ENCODE measurements at places on chromosomes 4 and X.

DNA sequence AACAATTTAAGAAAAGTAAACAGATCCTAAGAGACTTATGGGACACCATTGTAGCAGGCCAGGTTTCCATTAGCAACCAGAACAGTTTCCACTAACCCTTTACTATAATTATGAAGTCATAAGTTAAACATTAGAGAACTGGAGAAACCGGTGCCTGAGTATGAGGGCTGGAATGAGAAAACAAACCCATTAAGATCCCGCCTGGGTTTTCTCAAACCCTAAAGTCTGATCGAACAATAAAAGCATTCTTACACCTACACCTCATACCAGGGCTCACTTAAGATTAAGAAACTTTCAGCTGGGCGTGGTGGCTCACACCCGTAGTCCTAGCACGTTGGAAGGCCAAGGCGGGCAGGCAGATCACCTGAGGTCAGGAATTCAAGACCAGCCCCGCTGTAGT is 13.7 kb upstream of the DHX15 start:
- DNase-seq = no peak

- DNase-seq = no peak
Observed at GRCh38 chr4:151922306-151922705, 161.5 kb upstream of the GATB start.

- no peak for DNase-seq
Observed at GRCh38 chr4:37243051-37243450, 1.5 kb upstream of the NWD2 start.

DNA sequence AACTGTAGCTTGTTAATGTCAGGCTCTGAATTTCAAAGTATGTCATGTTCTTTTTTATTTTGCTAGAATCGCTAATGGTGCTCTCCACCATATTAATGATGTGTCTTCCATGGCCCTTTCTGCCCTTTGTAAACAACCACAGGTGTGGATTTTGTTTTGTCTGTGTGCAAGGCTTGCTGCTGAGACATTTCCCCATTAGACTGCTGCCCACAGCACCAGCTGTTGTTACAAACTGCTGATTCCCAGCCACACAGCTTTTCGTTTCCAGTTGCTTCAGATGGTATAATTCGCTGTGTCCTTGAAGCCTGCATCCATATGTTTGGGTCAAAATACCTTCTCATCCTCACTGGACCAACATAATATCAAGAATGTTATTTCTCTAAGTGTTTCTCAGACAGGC is 32.8 kb downstream of the KCNIP4 start:
- DNase-seq = no peak

DNA sequence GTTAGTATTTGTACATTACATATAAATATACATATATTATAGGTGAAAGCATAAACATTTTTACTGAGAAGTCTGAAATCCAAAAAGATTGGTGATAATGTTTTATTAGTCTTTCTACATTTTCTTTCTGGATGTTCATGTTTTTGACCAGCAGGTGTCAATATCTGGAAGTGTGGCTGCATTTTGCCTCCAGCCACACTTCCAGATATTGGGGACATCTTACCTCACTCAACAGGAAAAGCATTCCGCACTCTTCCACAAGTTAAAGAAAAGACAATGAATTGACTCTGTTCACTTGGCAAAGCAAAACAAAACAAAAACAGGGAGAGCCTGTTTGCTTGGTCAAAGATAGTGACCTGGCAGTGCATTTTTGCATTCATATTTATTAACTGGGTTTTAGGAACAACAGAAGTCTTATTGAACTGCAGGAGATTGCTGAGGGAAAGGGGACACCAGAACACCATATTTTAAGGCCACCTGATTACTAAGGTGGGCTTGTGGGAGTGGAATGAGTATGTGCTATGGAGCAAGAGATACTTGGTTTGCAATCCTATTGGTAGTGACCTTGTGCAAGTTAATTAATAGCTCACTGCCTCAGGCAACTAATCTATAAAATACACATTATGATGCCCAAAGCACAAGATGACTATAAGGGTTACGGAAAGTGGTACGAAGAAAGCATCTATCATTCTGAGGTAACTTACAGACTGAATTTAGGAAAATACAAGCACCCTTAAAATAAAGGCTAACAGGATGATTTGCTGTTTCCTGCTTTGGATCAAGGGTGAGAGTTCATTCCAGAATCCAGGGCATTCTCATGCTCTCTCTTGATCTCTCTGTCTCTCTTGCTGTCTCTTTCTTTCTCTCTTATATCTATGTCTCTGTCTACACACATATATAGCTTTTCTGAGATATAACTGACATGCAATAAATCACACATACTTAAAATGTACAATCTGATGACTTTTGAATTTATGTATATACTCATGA is 389.9 kb upstream of the EMCN start:
- DNase-seq = no peak

DNA sequence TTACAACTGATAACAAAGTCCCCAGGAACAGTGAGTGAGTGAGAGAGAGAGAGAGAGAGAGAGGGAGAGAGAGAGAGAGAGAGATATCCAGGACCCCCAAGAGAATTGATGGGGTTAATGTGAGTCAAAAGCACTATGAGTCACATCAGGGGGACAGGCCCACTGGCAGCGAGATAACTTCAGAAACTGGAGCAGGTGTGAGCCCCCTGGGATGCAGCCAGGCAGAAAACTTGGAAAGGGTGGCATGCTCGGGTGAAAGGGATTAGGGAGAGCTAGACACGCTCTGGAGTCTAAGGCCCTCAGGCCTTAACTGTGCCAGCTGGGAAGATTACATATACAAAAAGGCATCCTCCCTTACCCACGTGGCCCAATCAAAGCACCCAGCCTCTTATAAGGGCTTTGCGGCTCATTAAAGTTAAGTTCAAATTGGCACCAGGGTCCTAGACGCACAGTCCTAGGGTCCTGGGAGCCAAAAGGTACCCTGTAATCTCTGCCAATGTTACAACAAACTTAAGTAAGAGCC is 841 bp downstream of the ACOT9 start:
- peak; percentile 25 for DNase-seq

DNA sequence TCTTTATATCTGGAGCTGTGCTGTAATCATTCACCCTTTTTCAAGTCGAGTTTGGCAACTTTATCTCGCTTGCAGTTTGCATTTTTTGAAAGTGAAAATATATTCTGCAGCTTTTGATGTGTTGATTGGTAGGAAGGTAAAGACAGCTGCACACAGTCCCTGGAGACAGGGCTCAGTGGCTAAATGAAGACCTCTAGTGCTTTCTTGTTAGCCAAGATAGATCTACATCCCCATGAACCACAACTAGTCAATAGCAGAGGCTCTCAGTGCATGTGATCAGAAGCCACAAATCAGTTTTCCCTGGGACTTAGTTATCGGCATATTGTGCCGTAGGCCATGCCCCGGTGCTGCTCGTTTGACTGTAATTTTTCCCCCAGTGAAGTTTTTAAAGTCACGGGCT is 587.7 kb upstream of the PITX2 start:
- DNase-seq = no peak

DNA sequence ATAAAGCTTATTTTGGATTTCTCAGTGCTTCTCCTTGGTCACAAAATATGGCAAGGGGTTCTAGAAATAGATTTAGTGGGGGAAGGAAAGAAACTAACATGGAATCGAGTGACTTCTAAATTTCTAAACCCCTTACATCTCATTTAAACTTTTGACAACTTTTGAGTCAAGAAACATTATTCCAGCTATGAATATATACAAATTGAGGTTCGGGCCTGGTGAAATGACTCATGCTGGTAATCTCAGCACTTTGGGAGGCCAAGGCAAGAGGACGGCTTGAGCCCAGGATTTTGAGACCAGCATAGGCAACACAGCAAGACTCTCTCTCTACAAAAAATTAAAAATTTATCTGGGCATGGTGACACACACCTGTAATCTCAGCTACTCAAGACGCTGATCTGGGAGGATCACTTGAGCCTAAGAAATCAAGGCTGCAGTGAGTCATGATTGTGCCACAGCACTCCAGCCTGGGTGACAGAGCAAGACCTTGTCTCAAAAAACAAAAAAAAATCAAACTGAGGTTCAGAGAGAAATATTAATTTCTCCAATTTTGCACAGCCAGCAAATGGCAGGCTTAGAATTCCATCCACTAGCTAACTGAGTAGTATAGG is 99.8 kb downstream of the ANXA3 start:
- DNase-seq = no peak

DNA sequence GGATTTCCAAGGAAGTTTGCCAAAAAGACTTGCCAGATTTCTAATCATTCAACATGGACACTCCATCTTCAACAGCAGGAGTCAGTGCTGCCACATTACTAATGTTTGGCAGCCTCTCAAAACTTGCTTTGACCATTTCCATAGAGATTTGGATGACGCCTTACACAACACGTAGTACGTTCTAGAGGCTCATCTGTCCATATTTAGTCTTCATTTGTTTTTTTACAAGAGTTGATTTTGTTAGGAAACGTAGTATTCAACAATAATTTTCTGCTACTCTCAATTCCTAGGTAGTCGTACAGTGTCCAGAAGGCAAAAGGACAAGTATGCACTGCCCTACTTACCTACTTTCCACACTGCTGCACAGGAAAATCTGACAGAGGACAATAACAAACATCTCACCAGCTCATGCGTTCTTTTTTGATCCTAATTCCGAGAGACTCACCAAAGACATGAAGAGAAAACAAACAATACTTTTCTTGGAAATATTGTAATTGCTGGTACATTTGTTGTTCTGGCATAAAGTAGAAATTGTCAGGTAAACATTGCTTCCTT is 117.3 kb downstream of the SNCA start:
- no peak for DNase-seq

GRCh38 chr4:8364141-8364540 is 76.4 kb downstream of the ACOX3 start:
- DNase-seq = no peak
